ENCODE measurements at places on chromosomes 2 and 18.

DNA sequence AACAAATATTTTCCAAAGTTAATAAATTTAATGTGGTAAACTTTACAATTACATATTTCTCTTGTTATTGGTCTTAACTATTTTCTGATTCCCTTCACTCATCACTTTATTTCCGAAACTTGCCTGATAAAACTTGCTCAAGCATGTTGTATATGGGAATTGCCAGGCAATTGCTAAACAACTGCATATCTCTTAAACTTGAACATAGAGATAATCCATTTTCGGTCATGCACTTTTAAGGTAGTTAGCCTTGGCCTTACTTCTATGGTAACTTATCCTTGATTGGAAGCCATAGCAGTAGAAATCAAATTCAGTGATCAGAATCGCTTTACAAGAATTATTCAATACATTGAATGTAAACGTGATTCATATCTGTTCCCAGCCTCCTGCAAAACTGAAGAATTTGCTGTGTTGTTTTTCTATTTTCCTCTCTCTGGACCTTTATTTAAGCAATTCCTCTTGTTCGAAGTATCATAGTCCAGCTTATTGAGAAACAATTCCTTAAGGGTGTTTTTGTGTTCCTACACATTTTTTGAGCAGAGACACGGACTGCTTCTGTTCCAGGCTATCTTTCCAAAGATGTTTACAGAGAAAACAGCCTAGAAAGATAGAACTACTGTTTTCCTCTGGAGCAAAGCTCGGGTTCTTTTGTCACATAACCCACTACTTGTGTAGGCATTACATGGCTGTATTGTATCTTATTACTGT is 674.3 kb downstream of the IRS1 start:
- no peak overlapping the region for H3K27ac ChIP-seq
- DNase-seq, result no peak
- no peaks in the 10 kb centered on the region for H3K27me3 ChIP-seq
- H3K4me3 ChIP-seq, result no peak overlapping the region
- H3K4me1 ChIP-seq, result peaks cover 24% of the 10 kb centered on the region

- no peak overlapping the region for H3K4me3 ChIP-seq
- no peaks in the 10 kb centered on the region for H3K36me3 ChIP-seq
- no peak for DNase-seq
- no peak overlapping the region for H3K27ac ChIP-seq
Observed at GRCh38 chr2:199552141-199552540, 94.4 kb upstream of the SATB2 start.

DNA sequence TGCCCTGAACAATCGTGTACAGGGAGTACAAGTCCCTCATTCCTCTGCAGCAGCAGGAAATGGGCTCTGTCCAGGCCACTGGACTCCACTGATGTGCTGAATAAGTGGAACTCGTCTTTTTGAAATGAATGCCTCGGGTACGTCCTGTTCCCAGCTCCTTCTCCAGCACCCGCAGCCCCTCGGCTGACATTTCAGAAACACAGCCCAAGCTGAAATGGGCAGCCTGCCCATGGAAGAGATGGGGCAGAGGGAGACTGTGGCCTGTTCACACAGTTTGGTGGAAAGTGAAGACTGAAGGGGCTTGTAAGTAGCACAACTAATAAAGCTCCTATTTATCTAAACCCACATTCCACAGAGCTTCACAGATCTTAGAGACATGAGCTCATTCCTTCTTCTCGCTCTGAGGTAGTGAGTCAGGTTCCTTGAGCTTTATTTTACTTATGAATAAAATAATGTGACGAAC is 498.6 kb downstream of the TXNL1 start:
- H3K27me3 ChIP-seq, result no peaks in the 10 kb centered on the region
- H3K4me1 ChIP-seq, result no peaks in the 10 kb centered on the region
- no peaks in the 10 kb centered on the region for H3K36me3 ChIP-seq
- no peak overlapping the region for H3K4me3 ChIP-seq

- H3K27ac ChIP-seq, result no peak overlapping the region
- H3K4me3 ChIP-seq, result no peak overlapping the region
- no peaks in the 10 kb centered on the region for H3K4me1 ChIP-seq
- no peaks in the 10 kb centered on the region for H3K27me3 ChIP-seq
Observed at GRCh38 chr18:78242806-78243205, 736.8 kb upstream of the SALL3 start.

DNA sequence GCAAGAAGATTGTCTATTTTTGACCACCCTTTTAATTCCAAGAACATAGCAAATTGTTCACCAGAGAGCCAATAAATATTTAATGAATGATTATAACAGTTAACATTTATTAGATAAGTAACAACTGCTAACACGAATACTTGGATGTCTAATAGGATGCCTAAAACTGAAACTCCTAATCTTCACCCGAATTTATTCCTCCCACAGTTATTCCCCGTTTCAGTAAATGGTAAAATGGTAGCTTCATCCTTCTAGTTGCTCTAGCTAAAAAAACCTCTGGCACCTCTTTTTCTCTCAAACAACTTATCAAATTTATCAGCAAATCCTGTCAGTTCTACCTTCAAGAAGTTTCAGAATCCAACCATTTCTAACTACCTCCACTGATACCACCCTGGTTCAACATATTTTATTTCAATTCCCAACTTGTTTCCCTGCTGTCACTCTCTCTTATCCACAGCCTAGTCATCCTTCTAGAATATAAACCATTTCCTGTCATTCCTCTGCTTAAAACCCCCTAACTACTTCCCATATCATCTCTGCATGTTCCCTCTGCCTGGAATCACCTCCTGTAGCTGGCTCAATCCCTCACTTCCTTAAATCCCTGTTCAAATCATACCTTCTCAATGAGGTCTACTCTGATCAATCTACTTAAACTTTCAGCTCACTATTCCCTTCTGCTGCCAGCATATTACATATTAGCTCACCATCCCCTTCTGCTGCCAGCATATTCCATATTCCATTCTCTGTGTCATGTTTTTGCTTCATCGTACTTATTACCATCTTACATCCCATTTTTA is 93.8 kb downstream of the ROCK2 start:
- H3K4me3 ChIP-seq, result no peak overlapping the region
- peaks cover 13% of the 10 kb centered on the region for H3K4me1 ChIP-seq
- DNase-seq, result no peak
- H3K27me3 ChIP-seq, result no peaks in the 10 kb centered on the region
- H3K36me3 ChIP-seq, result peaks cover 13% of the 10 kb centered on the region

DNA sequence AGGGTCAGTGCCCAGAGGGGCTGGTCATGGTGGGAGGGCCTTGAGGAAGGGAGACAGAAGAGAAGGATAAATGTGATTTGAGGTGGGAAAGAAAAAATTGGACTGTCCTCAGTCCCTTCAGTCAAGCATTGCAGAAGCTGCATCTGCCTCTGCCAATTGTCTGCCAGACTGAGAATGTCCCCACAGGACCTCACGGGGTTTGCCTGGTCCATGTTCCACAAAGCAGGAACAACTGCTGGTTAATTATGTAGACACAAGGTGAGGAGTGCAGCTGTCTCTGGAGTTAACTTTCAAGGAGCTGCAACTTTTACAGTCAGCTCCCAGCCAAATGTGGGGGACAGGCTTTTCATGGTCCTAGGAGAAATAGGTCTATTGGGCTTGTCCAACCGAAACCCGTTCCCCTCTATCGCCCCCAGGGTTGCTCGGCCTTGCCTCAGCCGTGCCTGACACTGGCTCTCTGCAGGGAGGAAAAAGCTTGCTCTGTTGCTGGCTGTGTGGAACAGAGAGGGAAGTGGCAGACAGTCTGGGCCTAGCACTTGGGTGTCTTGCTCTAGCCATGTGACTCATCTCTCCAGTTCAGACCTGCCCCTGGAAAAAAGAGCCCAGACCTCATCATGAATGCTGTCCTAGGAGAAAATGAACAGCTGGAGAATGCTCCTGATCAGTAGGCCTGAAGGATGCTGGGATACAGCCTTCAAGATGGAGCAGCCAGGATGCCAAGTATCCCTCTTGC is 31.1 kb upstream of the PAX8 start:
- no peaks in the 10 kb centered on the region for H3K36me3 ChIP-seq
- no peaks in the 10 kb centered on the region for H3K27me3 ChIP-seq
- no peak overlapping the region for H3K4me3 ChIP-seq
- no peaks in the 10 kb centered on the region for H3K4me1 ChIP-seq

GRCh38 chr18:63120620-63121019 is 198.9 kb downstream of the BCL2 start:
- H3K4me3 ChIP-seq, result no peak overlapping the region
- no peaks in the 10 kb centered on the region for H3K4me1 ChIP-seq
- no peak overlapping the region for H3K27ac ChIP-seq
- no peaks in the 10 kb centered on the region for H3K36me3 ChIP-seq
- DNase-seq, result no peak

GRCh38 chr2:207073412-207073800 is 92.3 kb downstream of the KLF7 start:
- H3K27ac ChIP-seq, result peak overlapping the region; percentile 27
- no peak for DNase-seq
- no peaks in the 10 kb centered on the region for H3K27me3 ChIP-seq
- peaks cover 8% of the 10 kb centered on the region for H3K36me3 ChIP-seq
- peaks cover 16% of the 10 kb centered on the region for H3K4me1 ChIP-seq

GRCh38 chr2:182207049-182207746 is 219.6 kb downstream of the PDE1A start:
- no peaks in the 10 kb centered on the region for H3K36me3 ChIP-seq
- no peaks in the 10 kb centered on the region for H3K4me1 ChIP-seq
- no peak for DNase-seq
- no peaks in the 10 kb centered on the region for H3K27me3 ChIP-seq
- H3K27ac ChIP-seq, result no peak overlapping the region
- no peak overlapping the region for H3K4me3 ChIP-seq

GRCh38 chr2:46346719-46347118 is 49.5 kb downstream of the EPAS1 start:
- H3K27ac ChIP-seq, result peak overlapping the region; percentile 58
- H3K4me3 ChIP-seq, result no peak overlapping the region
- H3K4me1 ChIP-seq, result peaks cover 99% of the 10 kb centered on the region
- no peak for DNase-seq
- peaks cover 56% of the 10 kb centered on the region for H3K36me3 ChIP-seq

GRCh38 chr18:50649821-50650220 is 89.9 kb downstream of the MAPK4 start:
- H3K27me3 ChIP-seq, result no peaks in the 10 kb centered on the region
- H3K36me3 ChIP-seq, result no peaks in the 10 kb centered on the region

DNA sequence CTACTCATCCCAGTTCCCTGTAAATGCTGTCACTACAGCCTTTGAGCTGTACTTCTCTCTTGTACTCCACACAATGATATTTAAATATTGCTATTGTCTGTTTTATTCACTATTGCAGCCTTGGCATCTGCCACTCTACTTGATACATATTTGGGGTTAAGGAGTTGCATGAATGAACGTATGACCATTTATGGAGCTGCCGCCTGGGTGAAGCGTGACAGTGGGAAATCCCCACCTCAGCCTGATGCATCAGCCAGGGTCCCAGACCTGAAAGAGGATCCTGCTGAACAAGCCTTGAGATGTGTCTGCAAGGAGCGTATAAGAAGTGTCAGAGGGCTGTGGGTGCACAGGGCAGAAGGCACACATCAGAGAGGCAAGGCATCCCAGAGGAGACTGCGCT is 39.1 kb downstream of the MRPL35 start:
- H3K27me3 ChIP-seq, result no peaks in the 10 kb centered on the region
- no peak overlapping the region for H3K27ac ChIP-seq
- no peak overlapping the region for H3K4me3 ChIP-seq
- no peak for DNase-seq
- H3K36me3 ChIP-seq, result no peaks in the 10 kb centered on the region

DNA sequence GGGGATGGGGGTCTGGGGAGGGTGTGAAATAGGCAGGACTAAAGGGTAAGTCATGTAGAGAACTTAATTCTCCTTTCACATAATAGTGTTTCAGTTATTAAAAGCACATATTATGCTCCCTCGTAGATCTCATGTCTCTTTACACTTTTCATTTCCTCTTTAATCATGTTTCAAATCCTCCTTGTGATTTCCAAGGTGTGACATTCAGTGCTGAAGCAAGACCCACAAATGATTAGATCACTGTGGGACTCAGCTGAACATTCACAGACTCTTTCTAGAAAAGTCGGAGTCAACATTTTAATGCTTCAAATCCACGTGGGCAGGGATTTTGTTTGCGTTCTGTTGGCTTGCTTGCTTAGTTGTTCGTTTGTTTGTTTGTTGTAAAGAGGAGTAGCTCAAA is 34.7 kb upstream of the CALCRL start:
- no peak overlapping the region for H3K4me3 ChIP-seq
- no peak overlapping the region for H3K27ac ChIP-seq
- H3K27me3 ChIP-seq, result no peaks in the 10 kb centered on the region

GRCh38 chr18:26911840-26912239 is 46.3 kb upstream of the AQP4 start:
- no peak overlapping the region for H3K27ac ChIP-seq
- no peaks in the 10 kb centered on the region for H3K36me3 ChIP-seq
- no peaks in the 10 kb centered on the region for H3K27me3 ChIP-seq
- no peak for DNase-seq
- no peaks in the 10 kb centered on the region for H3K4me1 ChIP-seq

DNA sequence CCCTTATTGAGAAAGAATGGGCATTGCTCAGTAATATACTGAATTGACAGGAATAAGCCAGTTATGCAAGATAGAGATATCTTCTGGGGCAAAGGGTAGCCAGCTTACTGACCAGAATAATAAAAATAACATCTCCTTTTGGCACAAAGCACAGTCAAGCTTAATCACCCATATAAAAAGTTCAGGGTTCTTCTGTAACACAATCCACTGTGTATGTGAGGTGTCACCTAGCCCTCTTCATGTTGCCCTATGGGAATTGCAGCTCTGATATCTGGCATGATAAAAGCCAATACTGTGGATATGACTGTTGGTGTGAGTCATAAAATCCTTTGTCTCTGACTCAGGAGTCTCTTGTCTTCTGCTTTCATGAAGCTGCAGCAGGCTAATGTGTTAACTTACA is 90.8 kb downstream of the DSEL start:
- H3K4me1 ChIP-seq, result no peaks in the 10 kb centered on the region
- no peak for DNase-seq
- H3K4me3 ChIP-seq, result no peak overlapping the region
- no peaks in the 10 kb centered on the region for H3K36me3 ChIP-seq
- no peaks in the 10 kb centered on the region for H3K27me3 ChIP-seq

DNA sequence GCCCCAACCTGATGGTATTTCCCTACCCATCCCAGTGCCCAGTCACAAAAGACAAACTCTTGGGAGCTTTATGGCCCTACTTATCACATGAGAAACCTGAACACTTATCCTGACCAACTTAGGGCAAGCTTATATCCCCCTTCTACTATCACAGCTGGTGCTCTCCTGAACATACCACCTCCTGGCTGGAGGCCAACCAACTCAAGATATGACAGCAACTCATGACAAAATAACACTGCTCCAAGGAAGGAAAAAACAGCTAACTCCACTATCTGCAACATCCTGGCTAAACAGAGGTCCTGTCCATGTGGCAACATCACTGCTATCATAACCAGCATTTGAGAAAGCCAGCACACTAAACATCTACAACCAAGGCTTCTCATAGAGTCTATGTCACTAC is 20.9 kb upstream of the CLASP1 start:
- H3K27ac ChIP-seq, result no peak overlapping the region
- no peaks in the 10 kb centered on the region for H3K27me3 ChIP-seq
- no peak for DNase-seq
- no peaks in the 10 kb centered on the region for H3K4me1 ChIP-seq

GRCh38 chr18:57621246-57621604 is 411 bp downstream of the NARS1 start:
- H3K4me3 ChIP-seq, result peak overlapping the region; percentile 88
- no peak for DNase-seq
- peak overlapping the region; percentile 96 for H3K27ac ChIP-seq
- peaks cover 17% of the 10 kb centered on the region for H3K4me1 ChIP-seq
